ENCODE measurements at places on chromosomes 5 and 9.

DNA sequence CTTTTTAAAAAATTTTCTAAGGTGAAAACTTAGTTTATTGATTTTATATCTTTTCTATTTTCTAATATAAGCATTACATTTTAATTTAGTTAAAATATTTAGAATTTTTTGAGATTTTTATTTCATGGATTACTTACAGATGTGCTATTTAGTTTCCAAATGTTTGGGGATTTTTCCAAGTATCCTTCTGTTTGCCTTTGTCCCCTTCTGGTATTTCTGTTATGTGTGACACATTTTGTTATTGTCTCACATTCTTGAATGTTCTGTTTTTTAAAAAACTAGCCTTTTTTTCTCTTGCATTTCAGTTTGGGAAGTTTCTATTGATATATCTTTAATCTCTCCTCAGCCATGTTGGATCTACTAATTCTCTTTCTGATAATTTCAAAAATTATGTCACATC is 234.9 kb downstream of the FAM170A start:
- DNase-seq, result no peak

GRCh38 chr9:116515541-116515940 is 171.6 kb upstream of the TRIM32 start:
- DNase-seq, result no peak

DNA sequence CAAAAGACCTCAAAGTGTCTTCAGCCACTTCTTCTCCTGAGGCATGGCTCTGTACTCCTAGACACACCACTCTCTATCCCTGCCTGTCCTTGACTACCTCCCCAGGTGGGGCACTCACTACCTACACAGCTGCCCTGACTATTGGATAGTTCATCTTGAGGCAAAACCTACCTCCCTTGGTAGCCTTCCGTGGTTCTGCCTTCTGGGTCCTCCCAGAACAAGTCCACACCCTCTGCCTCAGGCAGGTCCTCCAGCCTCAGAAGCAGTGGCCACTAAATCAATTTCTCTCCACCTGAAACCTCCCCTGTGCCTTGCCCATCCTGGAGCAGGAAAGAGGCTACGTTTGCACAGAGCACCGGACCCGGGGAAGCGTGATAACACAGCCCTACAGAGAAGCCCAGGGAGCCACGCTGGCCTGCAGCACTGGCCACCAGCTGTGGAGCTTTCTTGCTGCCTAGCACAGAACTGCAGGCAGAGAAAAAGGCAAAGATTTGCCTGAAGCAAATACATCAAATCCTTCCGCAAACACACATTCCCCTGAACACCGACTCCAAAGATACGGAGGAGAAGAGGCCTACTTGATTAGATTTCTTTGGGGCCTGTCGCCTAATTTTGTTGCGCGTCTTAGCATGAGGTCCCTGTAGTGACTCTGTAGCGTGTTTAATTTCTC is 141.8 kb downstream of the C9orf50 start:
- no peak for DNase-seq

DNA sequence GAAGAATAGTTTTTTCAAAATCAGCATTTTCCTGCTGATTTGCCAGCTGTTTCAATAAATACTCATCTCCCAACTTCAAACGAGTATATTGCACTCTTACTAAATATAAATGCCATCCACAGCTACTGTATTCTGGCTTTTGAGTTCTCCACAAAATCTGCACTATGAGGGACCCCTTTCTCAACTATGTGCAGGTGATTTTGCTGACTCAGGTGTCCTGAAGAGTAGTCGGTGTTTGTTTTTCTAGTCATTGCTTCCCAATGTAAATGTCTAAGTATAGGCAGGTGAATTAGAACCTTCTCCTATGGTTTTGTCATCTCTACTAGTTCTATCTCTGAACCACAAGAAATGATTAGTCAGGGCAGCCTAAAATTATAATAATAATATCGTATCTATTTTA is 616.8 kb upstream of the MEF2C start:
- no peak for DNase-seq

- no peak for DNase-seq
Observed at GRCh38 chr9:125904155-125904851, 157.1 kb downstream of the PBX3 start.

DNA sequence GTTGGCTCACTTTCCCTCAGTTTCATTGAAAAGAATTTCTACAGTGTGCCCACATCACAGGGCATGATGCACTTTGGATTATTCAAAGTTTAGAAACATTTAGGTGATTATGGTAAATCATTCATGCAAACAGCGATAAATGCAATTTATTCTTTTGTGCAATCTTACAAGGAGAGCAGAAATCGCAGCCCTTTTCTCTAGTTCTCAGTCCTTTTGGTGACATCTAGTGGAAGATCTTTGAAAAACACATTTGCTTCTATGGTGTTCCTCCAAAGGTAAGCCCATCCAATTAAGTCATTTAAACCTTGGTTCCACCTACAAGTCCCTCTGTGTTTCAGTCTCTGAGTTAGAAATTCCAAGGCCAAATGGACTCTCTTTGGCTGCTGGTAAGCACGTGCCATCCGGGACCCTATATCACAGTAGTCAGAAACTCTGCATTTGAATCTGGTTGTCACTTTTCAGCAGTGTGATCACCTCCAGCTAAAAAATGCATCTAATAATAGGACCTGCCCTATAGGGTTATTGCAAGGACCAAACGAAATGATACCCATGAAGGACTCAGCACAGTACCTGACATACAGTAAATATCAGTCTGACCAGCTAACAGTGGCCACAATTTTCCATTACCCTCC is 66.4 kb downstream of the MACROH2A1 start:
- DNase-seq, result no peak

GRCh38 chr5:32332361-32332760 is 19.6 kb upstream of the MTMR12 start:
- no peak for DNase-seq

DNA sequence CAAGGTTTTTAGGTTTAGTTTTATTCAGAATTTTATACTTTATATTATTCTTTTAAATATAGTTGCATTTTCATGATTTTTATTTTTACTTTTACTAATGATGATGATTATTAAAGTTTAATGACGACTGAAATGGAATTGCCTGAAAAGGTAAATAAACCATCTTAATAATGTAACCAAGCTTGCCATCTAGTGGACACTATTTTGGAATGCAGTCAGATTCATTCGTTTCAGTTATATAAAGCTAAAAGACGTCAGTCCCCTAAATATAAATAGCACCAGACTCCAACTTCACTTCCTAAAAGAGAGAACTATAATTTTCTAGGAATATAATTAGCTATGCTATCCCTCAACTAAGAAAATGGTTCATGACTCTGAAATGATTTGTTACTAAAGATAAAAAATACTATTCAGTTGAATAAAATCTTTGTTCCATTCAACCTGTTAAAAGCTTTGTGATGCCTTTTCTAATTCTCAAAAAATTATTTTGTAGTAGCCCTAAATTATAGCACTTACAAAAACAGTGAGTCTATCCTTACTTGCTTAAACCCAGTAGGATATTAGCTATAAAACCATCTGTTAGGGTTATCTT is 19.9 kb downstream of the ABITRAM start:
- no peak for DNase-seq

GRCh38 chr5:143968071-143968878 is 156.3 kb downstream of the HMHB1 start:
- no peak for DNase-seq

DNA sequence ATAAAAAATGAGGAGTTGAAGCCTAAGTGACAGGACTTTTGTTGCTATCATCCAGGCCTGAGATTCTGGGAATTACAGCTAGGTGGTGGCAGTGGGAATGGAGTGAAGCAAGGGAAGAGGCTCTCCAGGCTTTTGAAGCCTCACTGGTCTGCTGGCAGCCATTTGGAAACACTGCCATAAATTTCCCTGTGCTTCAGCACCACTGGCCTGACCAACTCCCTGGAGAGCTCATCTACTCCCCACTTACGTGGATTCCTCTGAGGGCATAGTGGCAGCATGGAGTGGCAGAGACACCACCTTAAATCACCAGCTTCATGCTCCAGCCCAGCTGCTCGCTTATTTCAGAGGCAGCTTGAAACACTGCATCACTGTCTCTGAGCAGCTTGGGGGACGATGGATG is 518.2 kb downstream of the TLR4 start:
- DNase-seq, result no peak

- DNase-seq, result no peak
Observed at GRCh38 chr9:88477300-88477751, 57.7 kb upstream of the NXNL2 start.

DNA sequence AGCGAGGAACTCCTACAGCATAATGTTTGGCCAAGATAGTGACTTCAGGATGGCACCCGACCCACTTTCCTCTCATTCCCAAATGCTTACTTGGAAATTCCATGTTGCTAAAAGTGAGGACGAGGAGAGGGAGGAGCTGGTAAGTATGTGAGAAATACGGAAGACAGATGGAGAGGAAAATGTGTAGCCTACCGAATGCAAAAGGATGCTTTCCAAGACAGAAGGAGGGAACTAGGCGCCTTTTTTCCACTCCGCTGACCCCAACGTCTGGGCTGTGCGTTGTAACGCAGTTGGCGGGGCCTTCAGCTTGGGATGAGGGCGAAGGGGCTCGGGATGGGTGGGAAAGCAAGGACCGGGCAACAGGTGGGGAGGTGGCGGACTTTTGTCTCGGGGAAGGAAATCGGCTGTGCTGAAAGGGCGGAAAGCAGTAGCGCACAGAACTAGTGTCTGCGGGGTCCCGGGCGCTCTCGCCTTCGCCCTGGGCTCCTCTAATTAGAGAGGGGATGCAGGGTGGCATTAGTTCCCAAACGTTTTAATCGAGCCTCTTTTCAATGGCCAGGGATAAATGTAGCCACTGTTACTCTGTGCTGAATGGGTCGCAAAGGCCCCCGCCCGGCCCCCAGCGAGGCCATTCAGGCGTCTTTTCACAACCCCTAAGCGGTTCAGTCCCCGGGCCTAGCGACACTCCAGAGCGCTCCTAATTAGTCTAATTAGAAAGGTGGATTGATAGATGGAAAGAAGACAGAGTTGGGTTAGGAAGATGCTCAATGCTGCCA is 12.6 kb downstream of the FOXD1 start:
- no peak for DNase-seq

GRCh38 chr5:4511996-4512656 is 628.0 kb upstream of the ADAMTS16 start:
- no peak for DNase-seq

DNA sequence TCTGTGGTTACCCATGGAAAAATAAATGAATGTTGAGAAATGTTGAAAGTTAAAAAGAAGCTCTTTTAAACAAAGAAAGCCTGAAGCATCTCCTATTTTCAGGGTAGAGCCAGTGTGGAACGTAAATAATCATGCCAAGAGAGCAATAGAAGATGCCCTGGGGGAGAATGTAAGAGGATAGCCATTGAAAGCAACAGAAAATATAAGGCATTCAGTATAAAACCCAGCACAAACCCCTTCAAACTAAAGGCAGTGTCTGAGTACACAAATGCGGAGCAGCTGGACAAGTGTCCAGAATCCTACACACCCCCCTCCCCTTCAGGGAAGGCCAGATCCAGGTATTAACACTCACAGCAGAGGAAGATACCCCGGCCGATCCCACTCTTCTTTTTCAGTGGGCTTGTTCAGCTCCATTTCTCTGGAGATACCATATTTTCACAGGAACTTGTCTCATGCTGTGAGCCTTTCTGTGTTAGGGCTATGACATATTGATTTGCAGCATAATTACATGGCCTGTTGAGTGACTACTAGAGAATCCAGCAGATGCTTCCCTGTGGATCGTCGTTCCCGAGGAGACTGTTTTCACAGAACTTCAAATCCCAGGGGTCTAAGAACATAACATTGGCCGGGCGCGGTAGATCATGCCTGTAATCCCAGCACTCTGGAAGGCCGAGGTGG is 101.2 kb downstream of the PLK2 start:
- DNase-seq, result no peak

DNA sequence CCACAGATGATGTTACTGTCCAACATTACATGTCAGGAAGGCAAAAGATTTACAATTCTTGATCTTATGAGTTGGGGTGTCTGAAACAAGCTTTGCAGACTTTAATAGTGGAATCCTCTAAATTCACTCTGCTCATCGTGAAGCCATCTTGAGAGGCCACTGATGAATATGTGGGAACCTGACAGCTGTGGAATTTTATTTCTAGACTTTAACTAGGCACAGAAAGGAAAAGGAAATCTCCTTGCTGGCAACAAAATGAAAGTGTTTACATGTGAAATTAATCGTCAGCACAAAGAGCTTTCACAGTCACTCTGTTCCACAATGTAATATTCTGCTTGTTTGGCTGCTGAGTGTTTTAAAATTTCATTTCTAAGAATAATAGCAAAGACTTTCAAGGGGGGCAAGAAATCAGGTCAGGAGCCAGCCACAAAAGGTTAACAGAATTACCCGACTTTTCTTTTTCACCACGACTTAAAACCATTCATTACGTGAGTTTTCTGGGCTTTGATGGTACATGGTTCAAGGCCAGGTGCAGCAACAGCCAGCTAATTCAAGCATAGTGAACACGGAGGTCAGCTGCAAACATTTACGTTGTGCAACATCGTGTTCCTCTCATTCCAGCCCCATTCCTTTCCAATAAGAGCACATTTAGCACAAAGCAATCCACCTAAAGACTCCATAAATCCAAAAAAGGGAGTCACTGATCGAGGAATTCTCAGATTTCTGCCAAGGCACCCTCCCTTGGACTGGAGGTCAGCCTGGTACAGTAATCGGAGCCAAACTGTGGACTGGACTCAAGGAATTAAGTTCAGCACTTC is 14.6 kb downstream of the NREP start:
- DNase-seq, result no peak

DNA sequence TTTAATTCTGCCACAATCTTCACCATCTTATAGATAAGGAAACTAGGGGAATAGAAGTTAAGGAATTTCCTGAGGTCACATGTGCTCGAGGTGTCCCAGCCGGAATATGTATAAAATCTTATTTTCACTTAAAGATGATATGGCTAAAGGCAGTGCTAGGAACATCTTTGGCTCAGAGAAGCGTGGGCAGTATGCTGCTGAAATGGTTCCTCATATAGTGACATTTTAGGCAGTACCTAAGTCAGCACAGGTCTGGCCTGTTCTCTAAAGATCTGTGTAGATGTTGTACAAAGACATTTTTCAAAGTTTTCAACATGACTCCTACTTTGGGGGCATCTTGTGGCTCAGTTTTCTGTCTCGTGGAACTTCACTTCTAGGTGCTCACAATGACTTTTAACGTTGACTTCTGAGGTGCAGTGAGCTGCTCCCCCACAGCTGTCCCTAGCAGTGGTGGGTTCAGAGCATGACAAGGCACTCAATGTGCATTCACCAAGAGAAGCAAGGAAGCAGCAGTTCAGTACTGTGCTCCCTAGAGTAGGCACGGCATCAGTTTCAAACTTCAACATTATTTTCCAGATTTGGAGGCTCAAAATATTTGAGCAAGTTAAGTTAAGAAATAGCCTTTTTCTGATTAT is 40.3 kb downstream of the TNFAIP8 start:
- no peak for DNase-seq

DNA sequence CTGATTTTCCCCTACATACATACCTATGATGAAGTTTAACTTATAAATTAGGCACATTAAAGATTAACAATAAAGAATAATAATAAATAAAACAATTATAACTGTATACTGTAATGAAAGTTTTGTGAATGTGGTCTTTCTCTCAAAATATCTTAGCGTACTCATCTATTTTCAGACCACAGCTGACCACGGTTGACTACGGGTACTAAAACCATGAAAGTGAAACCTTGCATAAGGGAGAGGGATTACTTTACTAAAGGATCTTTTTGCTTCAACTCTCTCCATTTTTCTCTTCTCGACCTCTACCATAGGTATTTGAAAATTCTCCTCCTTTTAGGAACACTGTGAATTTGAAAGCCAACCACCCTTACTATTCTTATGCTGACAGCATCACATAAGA is 475.5 kb downstream of the CETN3 start:
- no peak for DNase-seq

Data from activated T-helper 9 cell treated with anti-CD3 and anti-CD28 coated beads, Interleukin-2, amount 50 U/mL, for 16 hours (primary cell).